A673 (cell line): ENCODE measurements at places on chromosomes 2 and 18. TPM values are rescaled to one million over a fixed set of nuclear protein-coding genes. Genes with fewer than 3 reads are reported as not detected.

DNA sequence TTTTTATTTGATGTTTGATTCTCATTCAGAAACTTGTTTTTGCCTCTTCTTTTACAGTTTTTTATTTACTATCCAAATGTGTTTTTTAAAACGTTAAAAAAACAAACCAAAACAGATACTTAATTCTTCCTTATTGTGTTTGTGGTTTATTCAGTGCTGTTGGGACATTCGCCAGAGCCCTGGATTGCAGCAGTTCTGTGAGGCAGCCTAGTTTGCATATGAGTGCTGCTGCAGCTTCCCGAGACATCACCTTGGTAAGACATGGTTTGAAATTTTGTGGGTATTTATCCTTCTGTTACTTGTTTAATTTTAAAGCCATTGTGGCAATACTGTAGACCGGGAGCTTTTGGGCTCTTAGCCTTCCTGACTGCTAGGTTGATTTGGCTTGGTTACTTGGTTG lies 91.2 kb downstream of the MTA3 start:
- no peak for DNase-seq

The MAPK4 gene
- 0.62 and 0.63 TPM in 2 replicates for total RNA-seq

The CDH19 gene
- total RNA-seq: not detected in 2 replicates

DNA sequence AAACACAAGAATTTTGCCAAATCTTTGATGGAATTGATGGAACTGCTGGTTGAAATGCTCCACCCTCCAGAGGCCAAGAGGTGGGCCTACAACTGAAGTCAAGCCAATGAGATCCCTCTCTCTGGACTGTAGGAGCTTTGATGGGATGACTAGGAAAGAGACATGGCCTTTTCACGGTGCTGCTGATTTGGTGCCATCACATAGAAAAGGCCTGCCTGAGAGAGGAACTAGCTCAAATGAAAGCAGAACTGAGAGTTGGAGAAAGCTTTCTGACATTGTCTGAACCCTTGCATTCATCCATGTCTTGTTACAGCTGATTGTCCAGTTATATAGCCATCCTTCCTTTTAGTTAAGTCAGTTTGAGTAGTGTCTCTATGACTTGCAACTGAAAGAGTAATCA lies 283.8 kb upstream of the LYPD1 start:
- no peak for DNase-seq
